ENCODE measurements at places on chromosomes 2 and 18.

DNA sequence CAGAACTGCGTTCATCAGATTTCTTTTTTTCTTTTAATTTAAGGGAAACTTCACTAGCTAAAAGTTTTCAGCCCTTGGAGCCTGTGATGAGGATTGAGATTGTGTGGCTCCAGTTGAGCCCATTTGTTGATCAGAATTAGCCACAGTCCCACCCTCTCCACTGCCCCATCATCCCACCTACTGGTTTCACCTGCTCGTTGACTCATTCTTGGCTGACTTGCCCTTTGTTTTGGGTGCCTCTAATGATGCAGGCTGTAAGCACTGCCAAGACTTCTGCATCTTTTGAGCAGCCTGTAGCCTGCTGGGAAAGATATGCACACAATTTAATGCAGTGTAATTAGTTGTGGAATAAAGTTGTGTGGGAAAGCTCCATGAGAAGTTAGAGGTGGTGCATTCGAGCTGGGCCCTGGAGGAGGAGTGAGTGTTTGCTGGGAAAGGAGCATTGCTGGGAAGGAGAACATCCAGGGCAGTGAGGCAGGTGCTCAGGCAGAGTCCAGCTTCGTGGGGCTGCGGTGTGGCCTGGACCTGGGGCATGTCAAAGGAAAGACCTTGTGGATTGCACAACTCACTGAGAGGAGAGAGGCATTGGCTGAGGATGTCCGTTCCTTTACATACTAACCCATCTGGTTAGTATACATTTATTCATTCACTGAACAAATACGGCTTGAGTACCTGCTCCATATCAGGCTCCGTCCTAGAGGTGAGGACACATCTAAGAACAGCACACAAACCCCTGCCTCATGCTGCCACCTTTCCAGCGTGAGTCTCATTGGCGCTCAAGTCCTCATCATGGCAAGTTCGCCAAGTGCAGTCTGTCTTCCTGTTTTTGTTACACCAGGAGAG, 18.2 kb downstream of the ASPRV1 start:
- no peak for DNase-seq

- no peak for DNase-seq
Observed at GRCh38 chr18:67290421-67290820, 226.1 kb downstream of the DSEL start.

GRCh38 chr2:8535821-8536685, 145.8 kb upstream of the ID2 start:
- DNase-seq, result no peak

GRCh38 chr2:172100935-172101820, 1.5 kb downstream of the DLX2 start:
- DNase-seq, result no peak

- DNase-seq, result no peak
Observed at GRCh38 chr2:176128982-176129796, at the start of gene HOXD8. HOXD8 (plus strand) TSS chr2:176129705; CDS start chr2:176130367, 662 bp downstream.

GRCh38 chr2:39266139-39266805, 22.5 kb upstream of the CDKL4 start:
- DNase-seq, result no peak

DNA sequence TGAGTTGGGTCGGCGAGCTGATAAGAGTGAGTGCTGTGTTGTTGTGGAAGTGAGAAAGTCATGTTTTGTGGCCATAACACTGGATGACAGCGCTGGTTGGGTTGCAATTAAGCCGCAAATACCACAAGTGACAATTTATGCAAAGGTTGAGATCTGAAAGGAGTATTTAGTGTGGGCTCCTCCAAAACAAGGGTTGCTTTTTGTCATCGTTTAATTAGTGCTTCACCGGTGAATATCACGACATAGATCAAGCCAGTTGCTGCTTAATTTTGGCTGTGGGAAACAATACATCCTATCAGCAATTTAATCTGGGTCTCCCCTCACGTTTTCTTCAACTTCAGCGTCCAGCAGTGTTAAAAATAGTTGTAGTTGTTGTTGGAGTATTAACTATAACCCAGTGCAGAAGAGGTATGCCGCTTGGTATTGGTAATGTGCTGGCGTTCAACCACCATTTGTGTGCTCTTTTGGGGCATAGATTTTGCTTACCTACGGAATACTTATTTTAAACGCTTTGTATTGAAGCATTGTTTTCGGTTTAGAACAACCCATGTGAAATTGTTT, 662 bp downstream of the ACVR2A start:
- no peak for DNase-seq

GRCh38 chr2:119574108-119574815, 30.0 kb downstream of the CFAP221 start:
- no peak for DNase-seq

GRCh38 chr2:144935736-144936135, 415.8 kb upstream of the ZEB2 start:
- DNase-seq, result no peak

- no peak for DNase-seq
Observed at GRCh38 chr18:3248062-3248657, 559 bp downstream of the MYL12A start.

DNA sequence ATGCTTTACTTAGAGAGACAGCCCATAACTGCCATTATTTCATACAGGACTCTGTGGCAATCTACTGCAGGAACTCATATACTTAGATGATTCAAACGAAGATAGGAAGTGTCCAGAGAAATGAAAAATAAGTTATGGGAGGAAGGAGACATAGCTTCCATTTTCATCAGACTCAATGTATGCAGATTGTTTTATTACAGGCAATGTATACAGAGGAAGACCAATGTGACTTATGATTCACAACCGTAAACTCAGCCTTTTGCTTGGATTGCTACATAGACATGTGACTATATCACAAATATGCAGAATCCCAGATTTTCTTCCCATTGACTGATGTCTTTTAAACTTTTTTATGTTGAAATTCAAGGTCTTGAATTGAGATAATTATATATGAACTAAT, 793.4 kb downstream of the SATB2 start:
- DNase-seq, result no peak

DNA sequence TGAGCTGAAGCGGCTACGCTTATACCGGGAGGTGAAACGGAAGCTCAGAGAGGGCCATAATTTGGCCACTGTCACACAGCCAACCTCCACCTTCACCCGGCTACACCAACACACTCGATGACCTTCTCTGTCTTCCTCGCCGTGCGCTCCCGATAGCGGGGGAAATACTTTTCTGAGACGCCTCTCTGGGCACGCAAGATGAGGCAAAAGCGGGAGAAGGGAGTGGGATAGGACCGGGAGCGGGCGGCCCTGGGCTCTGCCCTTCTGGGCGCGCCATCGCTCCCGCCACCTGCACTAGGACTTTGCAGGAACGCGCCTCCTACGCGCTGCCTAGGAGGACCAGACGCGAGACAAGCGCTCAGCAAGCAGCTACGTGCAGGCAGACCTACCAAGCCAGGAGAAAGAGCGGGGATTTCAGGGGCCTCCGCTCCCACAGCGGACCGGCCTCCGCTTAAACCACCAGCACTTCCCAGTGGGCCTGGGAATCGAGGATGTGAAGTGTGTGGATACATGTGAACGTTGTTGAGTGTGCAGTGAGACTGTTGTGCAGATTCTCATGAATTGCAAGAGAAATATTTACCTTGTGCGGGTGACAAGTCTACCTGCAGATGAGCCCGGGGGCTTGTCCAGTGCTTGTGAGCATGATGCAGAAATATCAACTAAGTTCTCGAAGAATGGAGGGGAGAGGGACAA, 11.4 kb downstream of the SIX3 start:
- no peak for DNase-seq

Data from stimulated activated CD4-positive, alpha-beta T cell treated with anti-CD3 and anti-CD28 coated beads, Interleukin-1b, Interleukin-23, amount 100 ng/mL, for 1 hour (primary cell).